ENCODE measurements at places on chromosomes 7 and 10.

GRCh38 chr10:30510932-30511700 is 77.1 kb downstream of the MAP3K8 start:
- no peak for DNase-seq

- DNase-seq, result no peak
These were observed 120.9 kb downstream of the CREB5 start for GRCh38 chr7:28533267-28533666.

GRCh38 chr7:39414224-39415035 is 151.8 kb upstream of the YAE1 start:
- peak; percentile 67 for DNase-seq

DNA sequence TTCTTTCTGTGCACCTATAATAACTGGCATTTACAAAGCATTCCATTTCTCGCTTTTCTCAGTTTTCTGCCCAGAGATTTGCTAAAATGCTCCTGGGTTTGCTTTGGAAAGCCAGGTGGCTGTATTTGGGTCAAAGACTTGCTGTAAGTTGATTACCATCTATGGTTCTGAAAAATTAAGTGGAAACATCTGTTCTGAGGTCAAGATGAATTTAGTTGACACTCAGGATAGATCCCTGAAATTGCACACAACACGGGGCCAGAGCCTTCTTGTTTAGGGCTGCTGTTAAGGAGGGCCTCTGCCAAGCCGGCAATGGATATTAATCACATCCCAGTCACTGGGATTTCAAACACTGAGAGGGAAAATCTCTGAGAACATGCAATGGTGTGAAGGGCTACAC is 111.6 kb upstream of the GLI3 start:
- DNase-seq, result no peak

GRCh38 chr10:62543571-62544355 is 169.6 kb downstream of the ZNF365 start:
- no peak for DNase-seq

DNA sequence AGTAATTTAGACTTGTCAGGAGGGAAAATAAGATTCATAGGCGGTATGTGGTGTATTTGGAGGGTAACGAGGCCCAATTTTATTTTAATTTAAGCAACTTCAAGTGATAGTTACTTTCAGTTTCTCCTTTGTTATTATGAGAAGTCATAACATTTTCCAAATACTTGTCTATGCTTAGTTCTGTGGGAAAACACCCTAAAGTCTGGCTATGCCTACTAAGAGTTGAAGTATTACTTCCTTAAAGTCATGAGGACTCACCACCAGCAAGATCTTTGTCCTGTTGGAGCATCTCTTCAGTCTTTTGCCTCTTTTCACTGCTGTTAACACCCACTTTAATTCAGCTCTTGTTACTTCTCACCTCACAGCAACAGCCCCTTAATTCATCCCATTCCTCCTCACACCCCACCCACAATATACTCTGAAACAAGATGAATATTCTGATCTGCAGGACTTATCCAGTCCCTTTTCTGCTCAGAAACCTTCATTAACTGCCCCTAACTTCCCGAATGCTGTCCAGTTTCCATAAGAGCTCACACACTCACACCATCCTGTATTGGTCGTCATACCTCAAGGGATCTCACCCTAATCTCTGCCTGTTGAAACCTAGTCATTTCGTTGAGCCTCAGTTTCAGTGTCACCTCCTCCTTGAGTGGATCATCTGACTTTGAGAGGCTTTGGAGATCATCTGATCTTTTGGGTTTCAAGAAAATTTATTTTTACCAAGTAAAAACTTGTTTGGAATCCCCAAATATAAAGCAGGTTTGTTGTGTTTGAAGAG is 61.3 kb downstream of the DNAH11 start:
- DNase-seq, result no peak

DNA sequence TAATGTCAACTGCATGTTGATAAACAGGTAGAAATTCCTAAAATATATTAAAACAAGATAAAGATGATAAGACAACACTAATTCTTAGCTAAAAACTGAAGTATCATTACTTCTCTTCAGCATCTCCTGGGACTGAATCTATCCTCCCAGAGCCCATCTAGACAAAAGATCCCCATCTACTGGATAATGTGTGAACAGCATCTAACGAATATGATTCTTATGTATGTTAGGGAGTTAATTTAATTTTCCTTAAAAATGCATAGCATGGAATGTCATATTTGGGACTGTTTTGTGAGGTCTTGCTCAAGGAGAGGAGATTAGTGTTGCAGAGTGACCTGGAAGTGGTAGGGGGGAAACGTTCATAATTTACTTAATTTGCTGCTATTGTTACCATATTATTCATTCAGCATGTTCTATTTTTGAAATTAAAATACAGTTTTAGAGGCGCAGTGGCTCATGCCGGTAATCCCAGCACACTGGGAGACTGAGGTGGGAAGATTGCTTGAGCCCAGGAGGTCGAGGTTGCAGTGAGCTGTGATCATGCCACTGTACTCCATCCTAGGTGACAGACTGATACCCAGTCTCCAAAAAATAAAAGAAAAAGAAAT is 305.1 kb upstream of the CSTF2T start:
- DNase-seq, result peak; percentile 66

GRCh38 chr10:6396652-6397051 is 183.4 kb downstream of the PRKCQ start:
- peak; percentile 75 for DNase-seq

GRCh38 chr10:142371-142770 is 7.1 kb downstream of the ZMYND11 start:
- DNase-seq, result no peak

- no peak for DNase-seq
These were observed 138.1 kb downstream of the TCF7L2 start for GRCh38 chr10:113088194-113088593.

DNA sequence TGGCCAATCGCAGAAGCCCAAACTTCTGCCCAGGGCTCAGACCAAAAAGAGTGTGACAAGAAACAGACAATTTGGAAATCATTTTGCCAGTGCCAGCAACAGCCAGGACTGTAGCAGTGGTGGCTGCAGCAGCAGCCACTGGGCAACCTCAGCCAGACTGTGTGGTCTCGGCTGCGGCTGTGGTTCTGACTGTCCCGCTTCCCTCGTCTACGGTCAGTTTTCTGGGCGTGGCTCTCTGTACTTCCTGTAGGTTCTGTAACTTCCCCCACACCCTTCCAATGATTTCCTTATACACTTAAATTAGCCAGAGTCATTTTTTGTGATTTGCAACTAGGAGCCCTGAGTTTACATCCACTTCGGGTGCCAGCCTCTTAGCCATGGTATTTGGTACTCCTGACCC is 39.9 kb downstream of the CYTH3 start:
- DNase-seq, result no peak

DNA sequence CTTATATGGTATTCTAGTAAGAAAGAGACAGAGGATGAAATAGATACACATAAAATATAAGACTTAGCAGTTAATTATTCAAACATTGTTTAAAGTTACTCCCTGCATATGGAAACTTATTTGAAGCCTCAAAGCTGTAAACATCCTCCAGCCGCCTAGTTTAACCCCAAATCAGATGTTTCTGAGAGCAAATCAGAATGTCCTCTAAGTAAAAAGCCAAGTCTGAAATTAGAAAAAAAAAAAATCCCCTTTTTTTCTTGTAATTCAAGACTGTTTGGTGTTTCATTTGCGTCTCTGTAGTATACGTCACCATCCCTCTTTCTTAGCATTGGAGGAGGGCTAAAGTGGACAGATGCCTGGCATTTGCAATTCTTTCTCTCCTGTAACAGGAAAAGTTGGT is 46.4 kb downstream of the TMEM26 start:
- no peak for DNase-seq

- DNase-seq, result no peak
These were observed 397.7 kb upstream of the NFE2L3 start for GRCh38 chr7:25754333-25754732.

DNA sequence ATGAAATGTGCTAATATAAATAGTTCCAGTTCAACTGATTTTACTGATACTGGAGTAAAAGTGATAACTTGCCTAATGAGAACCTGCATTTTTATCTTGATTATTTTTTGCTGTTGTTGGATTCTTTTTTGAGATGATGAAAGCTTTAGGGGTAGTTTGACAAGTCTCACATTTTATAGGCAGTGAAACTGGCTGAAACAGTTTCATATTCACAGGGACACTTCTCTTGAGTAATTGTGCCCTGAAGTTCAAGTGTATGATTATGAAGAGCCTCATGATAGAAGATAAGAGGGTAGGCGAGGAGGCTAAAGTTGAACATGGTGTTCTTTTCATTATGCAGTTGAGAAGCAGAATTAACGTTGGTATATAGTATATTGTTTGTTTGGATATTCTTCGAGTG is 5.1 kb downstream of the AUTS2 start:
- no peak for DNase-seq

DNA sequence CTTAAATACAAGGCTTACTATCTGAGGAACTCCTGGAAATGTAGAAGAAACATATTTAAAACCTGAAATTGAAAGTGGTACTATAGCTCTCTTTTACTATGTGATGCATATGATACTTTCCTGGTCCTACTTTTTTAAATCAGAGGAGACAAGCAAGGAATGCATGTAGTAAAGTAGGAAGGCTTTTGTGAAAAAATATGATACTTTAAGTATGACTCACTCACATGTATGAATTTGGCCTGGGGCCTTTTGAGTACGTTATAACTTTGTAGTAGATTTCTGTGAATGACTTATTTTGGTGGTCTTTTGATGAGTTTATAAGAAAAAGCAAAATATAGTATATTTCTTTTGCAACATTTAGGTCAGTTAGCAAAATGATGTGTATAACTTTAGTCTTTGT is 53.8 kb downstream of the TAX1BP1 start:
- DNase-seq, result peak; percentile 60

- peak; percentile 65 for DNase-seq
These were observed 84.0 kb downstream of the NRBF2 start for GRCh38 chr10:63217120-63217605.

DNA sequence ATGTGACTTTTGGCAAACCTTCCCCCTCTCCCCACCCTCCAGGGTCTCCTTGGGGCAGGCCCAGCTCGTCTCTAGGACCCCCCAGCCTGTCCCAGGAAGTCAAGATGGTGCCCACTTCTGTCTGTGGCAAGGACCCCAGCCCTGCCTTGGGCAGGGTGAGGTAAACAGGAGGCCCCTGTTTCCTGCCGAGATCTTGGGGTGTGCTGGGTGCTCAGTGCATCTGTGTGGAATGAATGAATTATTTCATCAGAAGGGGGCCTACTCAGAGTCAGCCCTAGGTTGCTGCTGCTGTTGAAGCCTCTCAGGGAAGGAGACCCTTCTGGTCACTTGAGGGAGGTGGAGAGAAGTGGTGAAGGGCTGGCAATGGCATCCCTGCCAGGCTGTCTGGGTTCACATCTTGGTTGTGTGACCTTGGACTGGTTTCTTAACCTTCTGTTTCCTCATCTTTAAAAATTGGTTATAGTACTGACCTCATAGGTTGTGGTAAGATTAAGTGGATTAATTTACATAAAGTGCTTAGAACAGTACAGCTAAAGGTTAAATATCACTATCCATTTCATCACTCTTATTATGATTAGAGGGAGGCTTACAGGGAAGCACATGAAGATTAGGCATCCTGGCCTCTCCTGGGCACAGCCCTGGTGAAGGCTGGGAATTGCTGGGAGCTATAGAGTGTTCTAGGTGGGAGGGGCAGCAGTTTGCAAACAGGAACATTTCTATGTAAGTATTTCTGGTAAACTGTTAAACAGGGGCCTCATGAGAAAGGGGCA is 67.7 kb downstream of the ZMIZ1 start:
- DNase-seq, result no peak

GRCh38 chr7:107996072-107996882 is 6.7 kb downstream of the LAMB1 start:
- peak; percentile 81 for DNase-seq

- no peak for DNase-seq
These were observed 4.8 kb upstream of the RAPGEF5 start for GRCh38 chr7:22361795-22362194.

DNA sequence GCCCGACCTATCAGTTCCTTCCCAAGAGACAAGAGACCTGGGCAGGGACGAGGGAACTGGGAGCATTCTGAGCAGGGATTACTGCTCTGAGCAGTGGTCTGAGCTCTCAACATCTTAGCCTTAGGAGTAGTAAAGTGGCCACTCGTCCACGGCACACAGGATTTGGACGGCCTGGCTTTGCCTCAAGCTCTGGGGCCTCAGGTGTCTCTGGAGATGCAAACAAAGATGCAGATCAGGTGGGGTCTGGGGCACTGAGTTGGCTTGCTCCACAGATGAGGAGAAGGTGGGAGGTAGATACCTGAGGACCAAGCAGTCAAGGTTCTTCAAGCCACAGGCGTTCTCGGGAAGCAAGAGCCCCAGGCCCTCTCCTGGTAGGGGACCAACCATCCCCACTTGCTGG is 16.1 kb upstream of the NPFFR1 start:
- no peak for DNase-seq

DNA sequence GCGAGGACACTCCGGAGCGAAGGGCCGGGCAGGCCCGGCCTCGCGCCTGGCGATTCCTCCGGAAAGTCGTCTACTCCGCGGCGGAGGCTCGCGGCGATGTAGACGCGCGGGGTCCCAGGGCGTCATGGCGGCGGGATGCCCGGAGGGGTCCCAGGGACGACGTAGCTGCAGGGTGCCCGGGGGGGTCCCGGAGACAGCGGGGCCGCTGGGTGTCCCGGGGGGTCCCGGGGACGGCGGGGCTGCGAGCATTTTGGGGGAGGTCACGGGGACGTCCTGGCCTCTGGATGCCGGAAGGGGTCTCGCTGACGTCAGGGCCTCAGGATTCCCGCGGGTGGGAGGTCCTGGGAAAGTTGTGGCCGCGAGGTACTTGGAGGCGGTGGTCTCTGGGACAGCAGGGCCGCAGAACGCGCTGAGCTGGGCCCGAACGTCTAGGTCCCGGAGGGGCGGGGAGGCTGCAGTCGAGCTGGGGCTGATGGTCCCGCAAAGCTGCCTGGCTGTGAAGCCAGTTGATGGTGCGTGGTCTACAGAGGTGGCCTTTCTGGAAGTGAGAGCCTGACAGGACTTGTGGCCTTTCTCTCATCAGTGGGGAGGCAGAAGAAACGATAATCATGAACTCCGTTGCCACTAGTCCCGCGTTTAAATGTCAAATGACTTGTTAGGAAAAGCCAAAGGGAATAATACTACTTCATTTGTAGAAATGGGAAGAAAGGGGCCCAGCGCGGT is 637 bp downstream of the HSPA14 start:
- peak; percentile 24 for DNase-seq

DNA sequence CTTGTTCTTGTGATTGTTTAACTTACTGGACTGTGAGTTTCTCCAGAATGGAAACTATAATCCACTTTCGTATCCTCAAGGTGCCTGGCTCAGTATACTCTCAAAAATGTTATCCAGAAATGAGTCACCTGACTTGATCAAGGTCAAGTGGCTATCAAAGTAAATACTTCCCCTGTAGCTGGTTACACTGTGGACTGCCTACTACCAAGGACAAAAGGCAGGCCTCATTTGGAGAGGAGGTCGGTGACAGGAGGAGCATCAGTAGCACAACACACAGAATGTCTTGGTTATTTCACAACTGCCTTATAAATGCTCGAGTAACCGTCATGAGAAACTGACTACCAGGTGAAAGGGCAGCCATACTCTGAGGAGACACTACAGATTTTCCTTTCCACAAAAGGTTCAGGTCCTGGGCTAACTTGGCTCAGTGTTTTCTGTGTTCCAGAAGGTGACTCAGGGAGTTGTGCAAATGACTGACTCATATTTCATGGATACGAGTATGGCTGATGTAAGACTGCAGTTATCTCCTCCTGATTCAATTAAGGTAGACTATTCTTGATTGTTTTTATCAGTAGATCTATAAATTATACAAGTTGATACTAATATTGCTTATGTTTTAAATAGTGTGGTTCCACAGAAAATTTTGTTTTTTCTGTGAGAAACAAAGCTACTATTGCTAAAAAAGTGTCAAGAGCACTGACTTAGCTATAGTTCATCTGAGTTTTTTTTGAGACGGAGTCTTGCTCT is 4.2 kb upstream of the CCNY start:
- DNase-seq, result peak; percentile 82

GRCh38 chr7:116089293-116089692 is 58.7 kb upstream of the TFEC start:
- no peak for DNase-seq
